ENCODE measurements at places on chromosomes 2 and 18.

DNA sequence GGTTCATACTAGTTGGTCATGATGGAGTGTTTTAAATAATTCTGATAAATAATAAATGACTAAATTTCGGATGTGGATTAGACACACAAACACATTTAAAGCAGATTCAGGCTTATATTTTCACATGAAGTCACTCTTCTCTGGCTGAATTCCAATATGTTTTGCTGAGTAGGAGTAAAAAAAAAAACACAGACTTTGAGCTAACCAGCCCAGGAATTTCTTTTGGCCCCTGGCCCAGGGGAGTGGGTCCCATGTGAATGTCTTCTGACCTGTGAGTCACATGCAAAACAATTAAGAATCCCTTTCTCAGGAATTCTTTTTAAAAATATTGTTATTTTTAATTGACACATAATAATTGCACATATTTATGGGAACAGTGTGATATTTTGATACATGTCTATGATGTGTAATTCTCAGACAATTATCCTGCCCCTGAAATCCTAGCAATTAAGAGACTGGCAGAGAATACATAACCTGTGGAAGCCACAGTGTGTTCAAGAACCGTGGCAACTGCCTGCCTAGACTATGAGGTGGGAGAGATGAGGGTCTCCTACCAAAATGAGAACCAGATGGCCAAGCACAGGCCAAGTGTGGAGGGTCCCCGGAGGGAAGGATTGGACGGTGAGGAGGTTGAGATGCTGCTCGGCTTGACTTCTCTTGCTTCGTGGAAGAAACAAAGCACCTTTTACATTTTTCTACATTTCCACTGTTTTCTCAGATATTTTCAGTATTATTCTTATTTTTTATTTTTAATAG is 236.4 kb downstream of the PIEZO2 start:
- DNase-seq = no peak

DNA sequence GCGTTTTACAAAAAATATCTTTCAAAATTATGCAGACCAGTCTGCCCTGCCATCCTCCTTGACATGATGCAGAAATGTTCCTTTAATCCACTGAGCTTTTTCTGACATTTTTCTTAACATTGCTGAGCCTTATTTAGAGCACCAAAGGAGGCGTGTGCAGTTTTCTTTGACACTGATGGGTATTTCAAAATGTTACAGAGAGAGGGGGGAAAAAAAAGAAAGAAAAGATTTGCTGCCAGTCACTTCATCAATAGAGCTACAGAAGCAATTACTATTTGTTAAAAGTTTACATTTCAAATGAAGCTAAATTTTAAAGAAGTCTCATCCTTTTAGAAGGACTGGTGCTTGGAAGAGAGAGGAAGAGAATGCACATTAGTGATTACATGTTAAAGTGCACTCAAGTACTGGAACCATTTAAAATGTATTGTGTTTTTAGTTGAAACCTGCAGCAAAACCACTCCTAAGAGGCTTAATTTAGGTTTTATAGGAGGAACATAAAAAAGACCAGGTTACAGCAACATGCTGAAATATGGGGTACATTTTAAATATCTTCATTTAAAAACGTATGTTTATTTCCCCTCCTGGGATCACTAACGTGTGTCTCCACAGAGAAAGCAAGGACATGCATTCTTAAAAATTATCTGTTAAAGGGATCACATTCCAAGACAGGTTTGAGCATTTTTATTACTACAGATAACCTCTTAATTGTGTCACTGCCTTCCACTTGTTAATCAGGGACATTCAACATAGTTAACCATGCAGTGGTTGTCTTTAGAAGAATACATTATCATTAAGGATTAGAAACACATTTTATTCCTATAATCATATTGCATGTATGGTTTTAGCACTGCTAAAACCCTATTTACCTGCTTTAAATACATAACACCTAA is 258.4 kb downstream of the MEIS1 start:
- DNase-seq = no peak

DNA sequence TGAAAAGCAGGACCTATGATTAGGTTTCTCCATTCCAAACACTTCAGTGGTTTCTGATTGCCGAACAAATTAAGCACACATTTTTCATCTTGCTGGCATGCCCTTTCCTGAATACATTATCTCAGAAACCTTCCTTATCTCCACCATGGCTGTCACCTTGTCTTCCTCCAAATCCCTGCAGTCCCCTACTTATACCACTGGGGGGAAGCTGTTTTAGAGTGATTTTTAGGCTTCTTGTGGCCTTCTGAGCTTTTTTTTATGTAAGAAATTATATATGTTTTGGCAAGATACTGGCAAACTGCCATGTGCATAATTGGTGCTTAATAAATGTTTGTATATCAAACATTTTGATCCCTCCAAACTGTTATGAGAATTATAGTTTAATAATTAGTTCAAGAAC is 229.2 kb downstream of the MYT1L start:
- no peak for DNase-seq

GRCh38 chr2:24220554-24221291 is 45.9 kb downstream of the FAM228A start:
- DNase-seq = no peak

DNA sequence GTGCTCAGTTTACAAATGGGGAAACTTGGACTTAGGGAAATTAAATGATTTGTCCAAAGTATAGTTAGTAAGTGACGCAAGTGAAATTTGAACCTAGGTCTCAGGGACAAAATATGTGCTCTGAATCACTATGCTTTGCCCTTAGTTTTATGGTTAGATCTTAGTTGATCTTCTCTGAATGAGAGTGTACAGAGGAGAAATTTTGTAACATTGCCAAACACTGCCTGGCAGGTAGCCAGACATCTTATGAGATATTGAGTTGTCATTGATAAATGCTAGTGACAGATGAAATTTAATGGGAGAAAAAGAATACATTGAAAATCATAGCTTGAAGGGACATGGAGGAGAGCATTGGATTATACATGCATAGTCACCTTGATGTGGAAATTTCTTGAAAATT is 91.4 kb downstream of the GALNT1 start:
- peak; percentile 12 for DNase-seq

- no peak for DNase-seq
Observed at GRCh38 chr2:201218780-201219179, 35.8 kb downstream of the CASP10 start.

GRCh38 chr2:29718076-29718686 is 203.2 kb downstream of the ALK start:
- no peak for DNase-seq

DNA sequence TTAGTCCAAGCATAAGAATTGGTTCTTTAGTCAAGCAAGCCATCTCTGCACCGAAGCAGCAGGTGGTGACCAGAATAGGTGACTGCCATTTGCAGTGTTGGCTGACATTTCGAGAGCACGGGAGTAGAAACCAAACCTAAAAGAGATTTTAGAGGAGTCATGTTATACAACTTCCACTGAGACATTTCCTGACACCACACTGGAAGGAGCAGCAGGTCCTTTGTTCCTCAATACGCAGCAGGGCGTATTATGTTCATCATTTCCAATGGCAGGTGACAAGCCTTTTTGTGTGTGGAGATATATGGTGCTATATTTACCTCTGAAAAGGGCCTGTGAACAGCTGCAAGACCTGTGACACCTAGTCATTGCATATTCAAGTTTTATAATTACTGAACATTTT is 418.8 kb upstream of the NETO1 start:
- DNase-seq = no peak

- DNase-seq = no peak
Observed at GRCh38 chr2:20071397-20072383, 20.3 kb upstream of the LAPTM4A start.

DNA sequence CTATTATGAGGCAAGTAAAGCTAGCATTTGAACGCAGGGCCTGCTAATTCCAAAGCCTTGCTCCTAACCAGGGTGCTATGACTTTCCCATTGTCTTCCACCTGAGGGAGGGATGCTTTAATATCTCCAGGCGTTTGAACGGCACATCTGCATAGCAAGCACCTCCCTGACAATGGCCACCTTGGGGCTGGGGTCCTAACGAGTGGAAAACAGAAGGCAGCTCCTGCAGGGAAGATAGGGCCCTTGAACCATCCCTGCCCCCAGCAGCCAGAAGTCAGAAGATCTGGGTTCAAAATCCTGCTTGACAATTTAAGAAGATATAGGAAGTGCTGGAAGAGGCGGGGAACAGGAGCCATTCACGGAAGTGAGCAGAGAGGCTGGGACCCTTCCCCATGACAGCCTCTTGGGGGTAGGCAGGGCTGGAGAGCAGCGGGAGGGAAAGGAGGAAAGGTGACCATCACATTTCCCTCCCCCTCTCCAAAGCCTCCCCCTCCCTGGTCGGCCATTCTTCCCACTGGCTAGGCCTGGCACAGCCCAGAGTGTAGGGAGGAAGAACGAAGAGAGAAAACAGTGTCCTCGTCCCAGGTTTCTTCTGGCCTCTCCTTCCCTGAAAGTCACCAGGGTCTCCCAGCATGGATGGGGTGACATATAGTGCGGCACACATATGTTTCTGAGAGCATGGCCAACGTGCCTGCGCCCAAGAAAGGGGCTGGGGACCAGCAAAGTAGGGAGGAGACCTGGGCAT is 73.5 kb downstream of the EMX1 start:
- DNase-seq = no peak

GRCh38 chr18:79798999-79799370 is 1.2 kb downstream of the KCNG2 start:
- no peak for DNase-seq

DNA sequence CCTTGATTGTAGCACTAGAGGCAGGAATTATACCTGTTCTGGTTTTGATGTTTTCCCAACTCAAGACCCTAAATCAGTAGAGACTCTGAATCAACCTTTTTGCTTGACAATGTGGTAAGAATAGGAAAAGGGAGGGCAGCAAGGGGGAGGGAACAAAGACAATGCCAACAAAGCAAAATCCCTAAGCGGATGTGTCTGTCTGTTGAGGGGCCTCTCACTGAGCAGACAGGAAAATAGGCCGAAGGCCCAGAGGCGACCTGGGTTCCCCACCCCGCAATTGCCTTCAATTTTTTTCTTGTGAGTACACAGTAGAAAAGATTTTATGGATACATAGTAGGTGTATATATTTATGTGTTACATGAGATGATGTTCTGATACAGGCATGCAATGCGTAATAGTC is 75.6 kb downstream of the MAP4K4 start:
- DNase-seq = no peak

- DNase-seq = no peak
Observed at GRCh38 chr2:152493417-152493816, 158.4 kb downstream of the FMNL2 start.

DNA sequence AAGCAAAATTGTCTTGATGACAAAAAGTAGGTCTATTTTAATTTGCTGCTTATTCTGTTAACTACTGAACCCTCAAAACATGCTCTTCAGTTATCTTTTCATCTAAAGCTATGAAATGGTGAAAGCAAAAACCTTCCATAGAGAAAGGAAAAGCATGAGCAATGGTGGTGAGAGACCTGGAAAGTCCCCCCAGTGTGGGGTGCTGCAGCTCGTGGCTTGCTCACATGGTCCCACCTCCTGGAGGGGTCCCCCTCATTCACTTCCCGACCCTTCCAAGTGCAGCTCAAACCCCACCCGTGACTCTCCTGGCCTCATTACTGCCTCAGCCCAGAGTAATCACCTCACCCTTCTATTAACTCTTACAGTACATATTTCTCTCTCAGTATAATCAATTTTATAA is 301.8 kb upstream of the HNRNPA3 start:
- no peak for DNase-seq

DNA sequence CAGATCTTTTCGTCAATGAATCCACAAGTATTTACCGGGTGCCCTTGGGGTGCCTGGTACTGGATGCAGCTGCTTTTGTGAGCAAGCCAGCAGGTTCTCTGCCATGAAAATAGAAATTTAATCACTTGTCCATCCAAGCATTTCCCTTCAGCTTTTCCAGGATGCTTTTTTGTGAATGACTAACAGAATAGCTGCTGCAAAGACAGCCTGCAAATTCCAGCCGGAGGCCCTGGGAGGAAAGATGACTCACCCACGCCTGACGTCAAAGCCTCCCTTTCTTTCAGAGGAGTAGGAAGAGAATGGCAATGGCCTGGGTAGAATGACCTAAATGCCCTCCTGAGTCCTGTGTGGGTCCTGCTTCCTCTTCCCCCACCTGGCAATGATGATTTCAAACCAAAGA is 111.9 kb downstream of the AP1S3 start:
- DNase-seq = no peak

DNA sequence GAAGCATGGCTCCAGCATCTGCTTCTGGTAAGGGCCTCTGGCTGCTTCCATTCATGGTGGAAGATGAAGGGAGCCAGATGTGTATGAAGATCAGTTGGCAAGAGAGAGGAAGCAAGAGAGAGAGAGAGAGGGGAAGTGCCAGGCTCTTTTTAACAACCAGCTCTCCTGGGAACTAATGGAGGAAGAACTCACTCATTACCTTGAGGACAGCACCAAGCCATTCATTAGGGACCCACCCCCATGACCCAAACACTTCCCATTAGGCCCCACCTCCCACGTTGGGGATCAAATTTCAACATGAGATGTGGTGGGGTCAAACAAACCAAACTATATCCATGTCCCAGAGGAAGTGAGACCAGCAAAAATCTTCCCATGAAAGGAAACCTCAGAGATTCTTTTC is 124.8 kb upstream of the SIX2 start:
- DNase-seq = no peak

- DNase-seq = no peak
Observed at GRCh38 chr18:13151656-13152055, 66.9 kb upstream of the LDLRAD4 start.

GRCh38 chr18:74251297-74252038 is 40.3 kb downstream of the CYB5A start:
- DNase-seq = no peak

DNA sequence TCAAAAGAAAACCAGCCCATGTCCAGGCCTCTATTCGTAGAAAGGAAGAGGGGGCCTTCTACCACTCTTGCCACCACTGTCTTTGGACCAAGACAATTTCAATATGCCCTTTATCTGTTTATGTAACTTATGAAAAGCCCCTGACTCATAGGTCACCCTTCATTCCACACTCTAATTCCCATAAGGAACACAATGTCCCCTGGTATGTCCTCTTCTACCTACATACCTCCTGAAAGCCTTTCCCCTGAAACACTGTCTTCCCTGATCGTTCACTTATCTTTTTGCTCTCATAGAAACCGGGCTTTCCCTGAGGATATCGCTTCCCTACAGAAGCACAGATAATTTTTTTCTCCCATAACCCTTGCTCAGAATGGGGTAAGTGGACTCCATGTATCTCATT is 13.3 kb downstream of the EIF2AK3 start:
- DNase-seq = no peak

DNA sequence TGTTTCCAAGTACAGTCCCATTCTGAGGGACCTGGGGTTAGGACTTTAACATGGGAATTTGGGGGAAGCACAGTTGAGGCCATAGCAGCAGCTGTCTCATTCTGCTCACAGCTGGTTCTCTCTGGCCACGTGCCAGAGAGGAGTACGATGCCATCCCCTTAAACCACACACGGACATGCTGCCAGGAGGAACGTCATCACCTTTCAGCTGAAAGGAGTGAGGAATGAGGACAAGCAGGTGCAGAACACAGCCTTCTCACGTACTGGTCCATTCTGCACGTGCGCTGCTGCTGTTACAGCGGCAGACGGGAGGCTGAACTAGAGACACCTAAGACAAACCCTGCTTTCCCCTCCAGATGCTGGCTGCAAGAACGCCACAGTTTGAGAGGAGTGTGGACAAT is 33.5 kb downstream of the ODC1 start:
- DNase-seq = peak; percentile 91

GRCh38 chr18:13446610-13447461 is 228.3 kb downstream of the LDLRAD4 start:
- no peak for DNase-seq

GRCh38 chr2:12669036-12669435 is 47.7 kb upstream of the TRIB2 start:
- no peak for DNase-seq

- DNase-seq = peak; percentile 77
Observed at GRCh38 chr18:48027401-48027963, 97.0 kb upstream of the SMAD2 start.
